ENCODE measurements at places on chromosomes 13 and 19.

- DNase-seq: no peak
Observed at GRCh38 chr19:53172889-53173288, 14.0 kb upstream of the ZNF347 start.

GRCh38 chr19:46218160-46218559, 11.4 kb upstream of the IGFL1 start:
- no peak for DNase-seq

DNA sequence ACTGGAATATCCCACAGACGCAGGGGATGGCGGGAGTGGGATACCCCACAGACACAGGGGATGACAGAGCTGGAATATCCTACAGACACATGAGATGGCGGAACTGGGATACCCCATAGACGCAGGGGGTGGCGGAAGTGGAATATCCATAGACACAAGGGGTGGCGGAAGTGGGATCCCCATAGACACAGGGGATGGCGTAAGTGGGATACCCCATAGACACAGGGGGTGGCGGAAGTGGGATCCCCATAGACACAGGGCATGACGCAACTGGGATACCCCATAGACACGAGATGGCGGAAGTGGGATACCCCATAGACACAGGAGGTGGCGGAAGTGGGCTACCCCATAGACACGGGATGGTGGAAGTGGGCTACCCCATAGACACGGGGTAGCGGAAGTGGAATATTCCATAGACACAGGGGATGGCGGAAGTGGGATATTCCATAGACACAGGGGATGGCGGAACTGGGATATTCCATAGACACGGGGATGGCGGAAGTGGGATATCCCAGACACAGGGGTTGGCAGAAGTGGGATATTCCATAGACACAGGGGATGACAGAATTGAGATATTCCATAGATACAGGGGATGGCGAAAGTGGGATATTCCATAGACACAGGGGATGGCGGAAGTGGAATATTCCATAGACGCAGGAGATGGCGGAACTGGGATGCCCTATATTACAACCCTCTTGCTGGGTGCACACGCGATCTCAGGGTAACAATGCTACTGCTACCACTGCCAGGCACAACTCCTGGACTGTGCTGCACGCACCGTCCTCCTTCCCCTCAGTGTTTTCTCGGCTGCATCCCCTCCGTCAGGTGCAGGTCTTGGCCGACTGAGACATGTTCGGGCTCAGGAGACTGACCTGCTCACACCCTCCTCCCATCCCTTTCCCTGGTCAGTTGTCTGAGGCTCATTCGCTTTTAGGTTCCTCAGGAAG, 28.1 kb downstream of the ZNF787 start:
- DNase-seq: no peak

DNA sequence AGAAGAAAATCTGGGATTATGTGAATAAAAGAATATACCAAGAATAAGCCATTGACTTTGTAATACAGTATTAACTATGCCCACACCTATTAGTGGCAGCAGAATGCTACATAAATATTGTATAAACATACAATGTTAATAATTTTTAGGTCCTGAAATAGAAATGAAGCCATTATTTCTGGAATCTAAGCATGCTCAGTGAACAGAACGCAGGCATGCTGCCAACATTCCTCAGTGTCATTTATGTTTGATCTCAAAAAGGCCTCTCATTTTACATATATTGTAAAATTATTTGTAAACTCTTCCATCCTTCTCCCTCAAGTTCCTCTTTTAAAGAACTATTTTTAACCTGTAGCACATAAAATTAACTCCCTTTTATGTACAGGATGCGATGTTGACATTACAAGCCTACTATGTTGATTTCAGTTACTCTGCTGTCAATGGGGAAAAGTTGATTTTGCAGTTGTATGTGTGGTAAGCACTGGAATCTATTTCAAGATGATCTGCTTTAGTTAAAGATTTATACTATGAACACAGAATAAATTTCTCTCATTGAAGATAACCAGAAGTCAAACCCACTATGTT, 118.8 kb downstream of the VWA8 start:
- DNase-seq: no peak

DNA sequence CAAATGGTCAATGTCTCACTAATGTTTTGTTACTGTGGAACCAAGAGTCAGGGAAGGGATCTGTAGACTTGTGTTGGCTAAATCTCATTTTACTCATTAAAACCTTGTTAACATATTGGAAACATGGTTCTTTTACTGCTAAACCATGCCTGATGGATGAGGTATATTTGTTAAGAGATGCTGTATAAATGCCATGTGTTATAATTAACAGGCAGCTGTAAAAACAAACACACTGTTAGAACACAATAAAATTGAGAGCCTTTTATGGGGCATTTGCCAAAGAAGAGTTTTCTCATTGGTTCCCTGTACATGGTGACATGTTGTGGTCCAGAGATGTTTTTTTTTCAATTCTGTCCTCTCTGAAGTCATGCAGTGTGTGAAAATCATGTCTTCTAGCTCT, 121.9 kb downstream of the ESD start:
- no peak for DNase-seq

- DNase-seq: no peak
Observed at GRCh38 chr13:75136151-75136550, 345.8 kb downstream of the TBC1D4 start.

DNA sequence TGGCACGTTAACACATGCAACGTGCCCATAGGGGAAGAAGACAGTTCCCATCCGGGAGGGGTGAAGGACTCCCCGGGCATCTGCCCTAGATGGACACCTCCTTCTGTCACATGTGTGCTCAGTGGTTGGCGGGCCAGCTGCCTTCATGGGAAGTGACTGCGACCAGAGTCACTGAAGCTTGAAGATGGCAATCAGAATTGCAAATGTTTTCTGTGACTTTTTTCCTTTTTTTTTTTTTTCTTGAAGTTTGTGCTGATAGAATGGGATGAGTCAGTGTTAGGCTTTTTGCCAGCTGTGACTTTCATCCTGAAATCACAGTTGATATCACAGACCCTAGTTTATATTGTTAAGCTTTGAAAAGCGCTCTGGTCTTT, 109.2 kb upstream of the MCF2L start:
- no peak for DNase-seq

GRCh38 chr13:113080901-113081521, 24.6 kb upstream of the F7 start:
- no peak for DNase-seq

DNA sequence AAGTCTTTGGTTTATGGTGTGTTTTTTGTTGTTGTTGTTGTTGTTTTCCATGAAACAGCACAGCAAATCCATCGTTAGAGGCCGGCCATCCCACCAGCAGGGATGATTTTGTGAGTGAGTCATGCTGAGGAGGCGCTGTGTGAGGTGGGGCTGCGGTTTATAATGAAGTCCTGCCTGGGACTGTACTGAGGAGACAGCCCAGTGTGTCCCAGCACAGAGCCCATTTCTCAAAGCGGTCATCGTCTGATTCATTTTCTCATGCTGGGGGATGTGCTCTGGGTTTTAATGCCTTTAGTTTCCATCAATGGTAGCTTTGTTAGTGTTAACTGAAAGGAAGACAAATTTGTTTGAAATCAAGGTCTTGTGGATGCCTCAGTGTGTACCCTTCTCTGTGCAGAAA, 129.3 kb upstream of the SERP2 start:
- no peak for DNase-seq

- no peak for DNase-seq
Observed at GRCh38 chr19:30669329-30670010, 297.3 kb downstream of the ZNF536 start.

GRCh38 chr13:97202761-97203160, 19.4 kb upstream of the MBNL2 start:
- no peak for DNase-seq

- no peak for DNase-seq
Observed at GRCh38 chr13:45926741-45927140, 75.2 kb upstream of the SIAH3 start.

DNA sequence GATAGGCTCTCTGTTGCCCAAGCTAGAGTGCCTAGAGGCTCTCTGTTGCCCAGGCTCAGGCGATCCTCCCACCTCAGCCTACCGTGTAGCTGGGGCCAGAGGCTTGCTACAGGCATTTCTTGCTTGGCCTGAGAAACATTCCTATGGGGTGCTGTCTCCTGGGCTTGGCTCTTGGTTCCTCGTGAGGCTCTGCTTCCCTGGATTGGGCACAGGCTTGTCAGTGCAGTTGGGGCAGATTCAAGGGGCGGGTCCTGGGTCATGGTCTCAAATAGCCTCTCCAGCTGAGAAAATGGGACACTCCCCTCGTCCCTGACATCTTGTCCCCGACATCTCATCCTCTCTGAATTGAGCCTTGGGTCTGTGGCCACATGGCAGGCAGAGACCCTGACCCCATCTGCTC, 4.9 kb downstream of the TSSK6 start:
- no peak for DNase-seq

- DNase-seq: no peak
Observed at GRCh38 chr13:23744315-23744714, 144.9 kb downstream of the MIPEP start.

- DNase-seq: no peak
Observed at GRCh38 chr19:10517760-10518443, 655 bp upstream of the S1PR5 start.

- DNase-seq: no peak
Observed at GRCh38 chr19:16594681-16595091, 22.5 kb upstream of the SLC35E1 start.

DNA sequence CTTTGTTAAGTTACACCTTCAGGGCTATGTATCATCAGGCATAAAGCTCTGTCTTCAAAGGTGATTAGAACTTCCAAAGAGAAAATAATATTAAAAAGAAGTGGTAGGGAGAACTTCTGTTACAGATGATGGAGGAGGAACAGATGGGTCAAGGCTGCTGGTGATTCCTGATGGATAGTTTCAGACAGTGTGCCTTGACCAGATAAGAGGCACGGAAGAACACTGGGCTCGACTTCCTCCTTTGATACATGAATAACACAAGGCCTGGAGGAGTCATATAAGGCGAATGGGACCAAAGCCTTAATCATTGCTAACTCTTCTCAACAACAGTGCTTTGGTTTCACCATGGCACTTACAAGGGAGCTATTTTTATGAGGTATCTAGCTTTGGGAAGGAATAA, 128.1 kb upstream of the RXFP2 start:
- no peak for DNase-seq

- peak; percentile 40 for DNase-seq
Observed at GRCh38 chr19:42401365-42402303, 11.5 kb upstream of the CNFN start.

- DNase-seq: no peak
Observed at GRCh38 chr13:84050536-84050935, 168.3 kb upstream of the SLITRK1 start.

DNA sequence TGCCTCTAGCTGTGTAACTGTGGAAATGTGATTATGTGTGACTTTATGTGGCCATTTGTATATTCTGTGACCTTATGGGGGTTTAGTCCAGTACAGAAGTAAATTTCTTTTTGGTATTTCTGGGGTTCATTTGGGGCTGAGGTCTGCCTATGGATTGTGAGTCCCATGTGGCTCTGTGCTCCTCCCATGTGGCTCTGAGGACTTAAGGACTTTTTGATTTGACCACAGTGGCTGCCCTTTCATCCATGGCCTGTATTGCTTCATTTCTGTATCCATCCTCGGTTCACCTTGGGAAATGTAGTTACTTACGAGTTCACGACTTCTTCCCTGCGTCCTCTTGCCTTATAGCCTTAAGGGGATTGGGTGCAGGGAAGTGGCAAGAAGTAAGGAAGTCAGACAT, 1.0 kb downstream of the ZNF420 start:
- DNase-seq: no peak

GRCh38 chr13:106917024-106917571, 349.2 kb upstream of the ARGLU1 start:
- no peak for DNase-seq

GRCh38 chr13:90197722-90198121, 1149.8 kb upstream of the MIR17HG start:
- DNase-seq: no peak

DNA sequence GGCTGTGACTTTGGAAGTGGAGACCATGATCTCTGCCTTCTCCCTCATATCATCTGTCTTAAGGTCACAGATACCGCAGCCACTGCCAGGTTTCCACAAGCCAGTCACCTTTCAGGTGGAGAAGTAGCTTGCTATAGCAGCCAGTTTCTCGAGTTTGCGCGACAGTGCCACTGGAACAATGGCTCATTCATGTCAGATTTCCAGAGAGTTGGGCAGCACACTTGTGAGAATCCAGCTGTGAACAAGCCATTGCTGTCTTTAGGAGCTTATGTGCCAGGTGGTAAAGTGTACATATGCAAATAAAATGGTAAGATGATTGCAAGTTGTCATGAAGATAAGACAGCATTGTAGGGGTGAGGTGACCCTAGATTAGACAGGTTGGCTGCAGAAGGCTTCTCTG, 22.3 kb downstream of the GARRE1 start:
- no peak for DNase-seq

GRCh38 chr13:50074843-50075242, 59.6 kb downstream of the KCNRG start:
- DNase-seq: no peak

- DNase-seq: no peak
Observed at GRCh38 chr13:105159841-105160240, 1375.6 kb downstream of the EFNB2 start.

DNA sequence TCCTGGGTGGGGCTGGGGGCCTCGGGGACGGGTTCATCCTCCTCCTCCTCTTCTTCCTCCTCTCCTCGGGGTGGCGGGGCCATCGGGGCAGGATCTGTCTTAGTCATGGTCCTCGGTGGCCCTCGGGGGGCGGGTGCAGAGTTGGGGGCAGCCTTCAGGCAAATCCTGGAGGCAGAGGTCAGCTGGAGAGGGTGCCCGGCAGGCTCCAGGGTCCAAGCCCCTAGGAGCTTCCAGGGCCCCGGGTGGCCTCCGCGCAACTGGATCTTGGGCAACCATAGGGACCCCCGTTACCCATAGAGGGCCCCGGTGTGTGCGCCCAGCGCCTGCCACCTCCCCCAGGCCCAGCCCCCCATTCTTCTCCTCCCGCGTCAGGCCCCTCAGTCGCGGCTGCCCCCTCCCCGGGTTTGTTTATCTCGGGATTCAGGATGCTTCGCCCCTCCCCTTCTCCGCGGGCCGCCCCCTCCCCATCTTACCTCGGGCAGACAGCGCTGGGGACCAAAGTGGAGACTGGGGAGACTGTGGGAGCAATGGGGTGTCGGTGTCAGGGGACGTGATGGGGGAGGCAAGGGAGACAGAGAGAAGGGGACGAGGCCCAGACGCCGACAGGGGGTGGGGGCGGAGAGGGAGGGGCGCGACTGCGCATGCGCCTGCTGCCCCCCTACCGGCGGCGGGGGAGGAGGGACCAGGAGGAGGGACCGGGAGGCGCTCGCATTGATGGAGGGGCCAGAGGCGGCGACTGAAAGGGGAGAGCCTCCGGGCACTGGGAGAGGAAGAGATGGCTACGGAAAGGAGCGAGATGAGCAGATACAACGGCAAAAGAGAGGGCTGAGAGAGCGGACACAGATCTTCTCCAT, at the start of gene CLIP3:
CLIP3 (minus strand) TSS at position 623 of the 854 bp plus-strand sequence; CDS start at position 107, 516 bp downstream.
- DNase-seq: no peak
